Stimulated activated CD8-positive, alpha-beta memory T cell treated with anti-CD3 and anti-CD28 coated beads, Interleukin-4, amount 100 ng/mL, for 24 hours (primary cell): ENCODE measurements at places on chromosomes 3 and 15.

DNA sequence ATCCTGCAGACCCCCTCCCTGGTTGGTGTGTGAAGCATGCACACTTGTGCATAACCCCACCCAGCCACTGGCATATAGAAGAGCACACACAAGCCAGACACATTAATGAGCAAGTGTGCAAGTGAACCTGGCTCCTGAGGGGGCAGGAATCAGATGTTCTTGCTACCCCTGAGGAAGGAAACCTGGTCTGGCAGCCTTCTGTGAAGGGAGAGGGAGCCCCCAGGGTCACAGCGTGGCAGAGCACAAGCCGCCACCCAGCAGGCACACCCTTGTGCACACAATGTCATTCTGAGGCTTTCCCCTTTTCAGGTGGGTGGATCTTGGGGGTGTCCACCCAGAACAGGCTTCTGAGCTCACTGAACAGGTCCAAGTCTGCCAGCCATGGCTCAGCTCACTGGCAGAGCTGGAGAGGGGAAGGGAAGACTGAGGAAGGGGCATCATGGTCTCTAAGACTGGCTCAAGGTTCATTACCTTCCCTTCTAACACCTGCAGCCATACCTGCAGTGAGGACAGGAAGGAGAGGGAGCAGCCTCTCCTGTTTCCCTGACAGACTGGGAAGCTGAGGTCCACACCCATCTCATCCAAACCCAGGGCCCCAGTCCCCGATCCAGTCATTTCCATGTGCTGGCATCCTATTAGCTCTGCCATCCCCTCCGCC is 31.6 kb upstream of the SEMA3F start:
- no peak for DNase-seq

DNA sequence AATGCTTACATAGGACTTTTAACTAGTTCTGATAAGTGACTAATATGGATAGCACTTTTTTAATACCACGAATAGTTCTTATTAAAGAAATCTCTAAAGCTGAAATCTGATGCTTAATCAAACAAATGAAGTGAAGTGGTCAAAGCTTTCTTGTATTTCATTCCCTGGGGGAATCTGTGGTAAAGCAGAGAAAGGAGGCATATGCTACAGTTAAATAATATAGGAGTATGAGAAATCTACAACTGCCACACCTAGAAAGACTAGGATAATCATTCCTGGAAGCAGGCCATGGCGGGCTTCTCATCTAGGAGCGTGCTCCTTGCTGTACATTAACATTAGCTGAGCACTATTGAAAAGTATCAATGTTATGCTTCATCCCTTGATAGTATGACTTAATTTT is 835.7 kb downstream of the OTOL1 start:
- no peak for DNase-seq

DNA sequence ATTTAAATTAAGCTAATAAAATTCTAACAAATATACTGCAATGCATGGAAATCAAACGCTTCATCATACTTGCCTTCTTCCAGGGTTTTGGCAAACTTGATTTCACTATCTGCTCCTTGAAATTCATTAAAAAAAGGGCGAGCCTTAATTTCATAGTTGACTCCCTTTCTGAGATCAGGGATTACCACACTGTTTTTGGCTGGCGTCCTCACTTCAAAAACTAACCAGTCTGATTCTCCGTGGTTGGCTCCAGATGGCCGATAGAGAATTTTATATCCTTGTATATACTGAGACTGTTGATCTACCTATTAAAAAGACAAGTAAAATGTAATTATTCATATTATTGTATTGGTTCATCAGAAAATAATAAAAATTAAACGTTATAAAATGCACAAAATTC is 1106.8 kb downstream of the ROBO1 start:
- DNase-seq: no peak

GRCh38 chr3:172461530-172462138 is 13.4 kb upstream of the GHSR start:
- no peak for DNase-seq

DNA sequence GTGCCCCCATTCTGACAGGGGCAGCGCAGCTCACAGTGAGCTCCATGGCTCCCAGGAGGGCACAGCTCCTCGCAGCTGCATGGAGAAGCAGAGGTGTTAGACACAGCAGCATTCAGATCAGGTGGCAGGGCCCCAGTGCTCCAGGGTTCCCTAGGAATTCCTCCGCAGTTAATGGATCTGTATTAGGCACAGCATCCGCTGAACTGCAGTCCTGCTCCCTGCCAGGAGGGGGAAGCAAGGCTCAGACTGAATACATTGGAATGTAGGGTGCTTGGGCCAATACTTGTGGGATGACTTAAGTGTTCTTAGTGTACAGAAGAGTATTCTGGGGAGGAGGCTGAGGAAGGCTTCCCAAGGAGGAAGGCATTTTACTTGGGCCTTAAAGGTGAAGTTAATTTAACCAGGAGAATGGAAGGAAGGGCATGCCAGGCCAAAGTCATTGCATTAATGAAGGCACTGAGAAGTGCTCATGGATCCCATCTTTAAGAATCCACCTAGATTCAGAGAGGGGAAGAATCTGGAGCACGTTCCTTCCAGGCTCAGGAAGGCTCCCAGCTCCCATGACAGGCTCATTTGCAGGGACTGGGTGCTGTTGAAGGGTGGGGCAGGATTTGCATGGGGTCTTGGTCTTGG is 111.6 kb downstream of the RAB11A start:
- DNase-seq: no peak
